ENCODE measurements at places on chromosomes 13 and 19.

DNA sequence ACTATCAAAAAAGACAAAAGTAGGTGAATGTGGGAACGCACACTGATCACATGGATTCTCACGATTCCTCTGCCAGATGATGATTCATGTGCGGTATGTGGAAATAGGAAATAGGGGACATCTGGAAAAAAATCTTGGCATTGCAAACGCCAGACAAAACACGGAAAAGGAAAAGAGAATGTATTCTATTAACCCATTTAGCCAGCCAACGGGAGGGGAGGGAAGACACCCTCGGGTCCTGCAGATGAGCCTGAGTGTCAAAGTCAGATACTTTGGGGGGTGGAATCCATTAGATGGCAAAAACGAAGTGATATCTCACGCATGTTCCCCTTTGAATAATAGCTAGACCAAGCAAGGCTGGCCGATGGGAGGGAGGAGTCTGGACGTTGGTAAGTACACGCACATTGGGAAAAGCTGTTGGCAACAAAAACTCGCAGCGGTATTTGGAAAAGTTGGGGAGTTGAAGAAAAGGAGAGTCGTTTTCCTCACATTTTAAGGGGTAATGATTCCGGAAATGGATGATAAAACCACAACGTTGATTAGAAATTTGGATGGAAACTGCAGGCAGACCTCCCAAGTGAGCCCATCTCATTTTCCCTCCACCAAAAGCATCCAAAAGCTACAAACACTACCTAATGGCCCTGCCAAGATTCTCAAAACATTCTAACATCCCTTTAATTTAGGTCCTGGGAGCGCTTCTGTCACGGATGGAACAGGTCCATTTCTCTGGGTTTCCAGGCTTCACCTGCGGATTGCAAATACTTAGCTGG lies 73.6 kb downstream of the COL4A1 start:
- DNase-seq = peak; percentile 87

DNA sequence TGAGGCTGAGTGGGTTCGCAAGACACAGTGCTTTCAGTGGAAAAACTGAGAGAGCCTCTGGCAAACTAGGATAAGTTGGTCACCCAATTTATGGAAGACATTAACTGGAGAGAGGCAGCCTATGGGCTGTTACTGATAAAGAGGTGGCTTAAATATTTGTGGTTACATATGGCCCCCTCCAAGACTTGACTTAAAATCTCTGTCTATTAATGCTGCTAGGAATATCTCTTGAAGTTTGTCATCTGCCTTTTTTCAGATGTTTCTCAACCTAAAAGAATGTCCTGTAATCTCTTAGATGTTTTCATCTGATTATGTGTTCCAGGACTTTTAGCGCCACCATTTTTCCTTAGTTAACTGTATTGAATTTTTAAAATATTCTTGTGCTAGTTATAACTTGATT lies 54.6 kb downstream of the NAA16 start:
- no peak for DNase-seq

GRCh38 chr13:59991395-59991794 lies 172.3 kb downstream of the DIAPH3 start:
- no peak for DNase-seq

DNA sequence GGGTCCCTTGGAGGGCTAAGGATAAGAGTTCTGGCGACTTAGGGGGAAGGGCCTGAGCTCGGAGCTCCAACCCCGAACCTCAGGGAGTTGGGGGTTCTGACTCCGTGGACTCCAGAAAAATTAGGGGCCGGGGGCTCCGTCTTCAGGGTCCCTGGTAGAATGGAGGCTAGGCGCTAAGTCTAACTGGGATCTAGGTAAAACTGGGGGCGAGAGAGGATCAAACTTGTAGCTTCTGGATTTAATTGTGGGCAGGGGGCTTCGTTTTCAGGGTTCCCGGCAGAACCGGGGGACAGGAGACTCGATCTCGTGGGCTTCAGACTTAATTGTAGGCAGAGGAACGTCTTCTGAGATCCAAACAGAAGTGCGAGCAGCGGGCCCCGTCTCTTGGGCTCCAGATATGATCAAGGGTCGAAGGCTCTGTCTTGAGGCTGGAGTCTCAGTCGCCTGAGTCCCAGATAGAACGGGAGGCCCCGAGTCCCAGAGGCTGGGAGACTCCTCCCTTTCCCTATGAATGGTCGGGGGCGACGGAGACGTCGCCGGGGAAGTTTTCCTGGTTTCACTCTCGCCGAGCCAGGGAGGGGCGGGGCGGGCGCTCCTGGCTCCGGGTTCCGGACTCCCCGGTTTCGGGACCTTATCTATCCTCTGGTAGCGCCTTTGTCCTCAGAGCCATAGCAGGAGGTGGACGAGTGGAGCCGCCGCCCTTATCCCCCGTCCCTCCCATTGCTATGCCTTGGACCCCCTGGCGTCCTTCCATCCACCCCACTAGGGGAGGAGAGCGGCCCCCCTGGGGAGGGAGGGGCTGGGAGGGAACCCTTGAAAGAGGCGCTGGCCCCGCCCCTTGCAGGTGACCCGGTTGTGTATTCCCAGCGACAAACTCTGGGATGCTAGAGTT lies 1.3 kb downstream of the NECTIN2 start:
- DNase-seq = peak; percentile 80

- no peak for DNase-seq
These were observed 4.6 kb downstream of the EPN1 start for GRCh38 chr19:55679343-55680257.

DNA sequence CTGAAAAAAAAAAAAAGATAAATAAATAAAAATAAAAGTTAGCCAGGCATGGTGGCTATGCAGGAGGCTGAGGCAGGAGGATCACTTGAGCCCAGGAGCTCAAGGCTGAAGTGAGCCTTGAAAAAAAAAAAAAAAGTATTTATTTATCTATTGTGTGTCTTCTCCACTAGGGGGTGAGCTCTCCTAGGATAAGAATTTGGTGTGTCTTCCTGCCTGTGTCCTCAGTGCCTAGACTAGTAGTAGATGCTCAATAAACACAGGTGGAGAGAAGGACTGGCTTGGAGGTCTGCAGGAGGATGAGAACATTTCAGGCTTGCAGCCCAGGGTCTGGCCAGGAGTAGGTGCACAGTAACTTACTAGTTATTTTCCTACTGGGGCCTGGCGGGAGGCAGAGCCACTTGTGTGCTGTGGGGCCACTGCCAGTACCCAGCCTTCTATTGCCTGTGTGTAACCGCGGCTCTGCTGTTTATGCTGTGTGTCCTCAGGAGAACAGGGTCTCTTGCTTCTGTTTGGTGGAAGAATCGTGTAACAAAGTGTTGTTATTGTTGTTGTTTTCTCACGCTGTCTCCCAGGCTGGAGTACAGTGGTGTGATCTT lies 5.4 kb downstream of the LMTK3 start:
- DNase-seq = peak; percentile 59

DNA sequence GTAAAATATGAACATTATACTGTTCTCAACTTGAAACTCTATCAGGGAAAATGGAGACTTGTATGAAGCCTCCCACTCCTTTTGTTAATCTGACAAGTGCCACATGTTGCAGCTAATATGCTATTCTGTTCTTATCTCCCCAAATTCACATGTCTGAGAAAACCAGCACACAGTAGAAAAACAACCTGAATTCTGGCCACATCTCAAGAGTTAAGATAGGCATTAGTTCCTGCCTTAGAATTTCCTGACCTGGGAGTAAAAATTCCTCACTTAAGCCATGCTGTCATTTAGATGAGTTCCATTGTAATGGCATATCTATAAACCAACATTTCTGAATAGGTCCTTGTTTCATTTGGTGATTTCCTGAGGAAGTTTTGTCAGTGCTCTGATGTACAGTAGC lies 1098.5 kb downstream of the EFNB2 start:
- DNase-seq = no peak

- no peak for DNase-seq
These were observed 7.3 kb downstream of the IFNL3 start for GRCh38 chr19:39237200-39238184.

- no peak for DNase-seq
These were observed 30.5 kb upstream of the ATP12A start for GRCh38 chr13:24649688-24650043.

DNA sequence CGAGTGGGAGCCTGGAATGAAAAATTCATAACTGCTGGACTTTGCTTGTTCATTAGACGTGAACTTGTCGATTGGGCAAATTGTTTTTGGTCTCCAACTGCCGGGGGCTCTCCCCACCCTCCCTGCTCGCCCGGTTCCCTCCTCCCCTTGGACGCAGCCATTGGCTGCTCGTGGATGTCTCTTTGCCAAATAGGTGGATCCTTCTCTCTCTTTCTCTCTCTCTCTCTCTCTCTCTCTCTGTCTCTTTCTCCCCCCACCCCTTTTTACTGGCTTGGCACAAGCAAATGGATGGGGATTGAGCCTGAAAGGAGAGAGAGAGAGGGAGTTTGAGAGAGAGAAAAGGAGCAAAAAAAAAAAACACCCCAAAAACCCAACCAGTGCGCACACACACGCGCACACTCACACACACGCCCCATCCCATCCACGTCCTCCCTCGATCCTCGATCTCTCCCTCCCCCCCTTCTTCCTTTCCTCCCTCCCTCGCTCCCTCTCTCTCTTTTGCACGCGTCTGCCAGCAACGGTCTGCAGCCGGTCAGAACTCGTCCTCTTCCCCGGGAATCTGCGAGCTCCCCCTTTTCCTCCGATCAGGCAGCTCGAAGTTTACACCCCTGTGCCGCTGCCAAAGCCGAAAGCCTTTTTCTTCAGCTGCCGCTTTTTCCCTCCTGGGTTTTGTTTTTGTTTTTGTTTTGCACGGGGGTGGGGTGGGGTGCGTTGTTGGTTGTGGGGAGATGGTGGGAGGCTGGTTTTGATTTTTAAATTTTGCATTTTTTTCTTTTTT lies 27.8 kb downstream of the NFIX start:
- peak; percentile 90 for DNase-seq

DNA sequence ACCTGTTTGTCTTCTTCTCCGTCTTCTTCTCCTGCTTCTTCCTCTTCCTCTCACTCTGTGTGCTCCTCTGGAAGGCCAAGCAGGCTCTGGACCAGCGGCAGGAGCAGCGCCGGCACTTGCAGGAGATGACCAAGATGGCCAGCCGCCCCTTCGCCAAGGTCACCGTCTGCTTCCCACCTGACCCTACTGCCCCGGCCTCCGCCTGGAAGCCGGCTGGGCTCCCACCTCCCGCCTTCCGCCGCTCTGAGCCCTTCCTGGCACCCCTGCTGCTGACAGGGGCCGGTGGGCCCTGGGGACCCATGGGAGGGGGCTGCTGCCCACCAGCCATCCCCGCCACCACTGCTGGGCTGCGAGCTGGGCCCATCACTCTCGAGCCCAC lies 13.9 kb downstream of the CNFN start:
- no peak for DNase-seq

DNA sequence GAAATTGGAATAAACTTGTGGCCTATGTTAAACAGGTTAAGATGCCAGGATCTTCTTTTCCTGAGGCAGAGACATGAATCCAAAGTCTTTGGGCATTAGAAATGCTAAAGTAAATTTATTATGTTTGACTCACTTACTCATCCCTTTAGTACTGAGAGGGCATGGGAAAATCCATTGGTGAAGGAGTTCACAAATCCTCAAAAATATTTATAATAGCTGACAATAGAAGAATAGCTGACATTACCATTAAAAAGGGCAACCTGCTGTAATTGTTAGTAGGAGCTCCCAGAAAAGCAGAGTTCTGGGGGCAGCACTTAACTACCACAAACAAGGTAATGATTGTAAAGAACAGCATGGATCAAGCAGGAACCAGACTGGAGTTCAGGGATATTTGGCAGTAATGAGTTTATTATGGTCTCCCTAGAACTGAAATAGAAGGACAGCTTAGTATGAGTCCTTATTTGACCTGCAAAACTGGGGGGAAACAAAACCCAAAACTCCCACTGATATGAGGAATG lies 285.8 kb upstream of the KLHL1 start:
- no peak for DNase-seq

DNA sequence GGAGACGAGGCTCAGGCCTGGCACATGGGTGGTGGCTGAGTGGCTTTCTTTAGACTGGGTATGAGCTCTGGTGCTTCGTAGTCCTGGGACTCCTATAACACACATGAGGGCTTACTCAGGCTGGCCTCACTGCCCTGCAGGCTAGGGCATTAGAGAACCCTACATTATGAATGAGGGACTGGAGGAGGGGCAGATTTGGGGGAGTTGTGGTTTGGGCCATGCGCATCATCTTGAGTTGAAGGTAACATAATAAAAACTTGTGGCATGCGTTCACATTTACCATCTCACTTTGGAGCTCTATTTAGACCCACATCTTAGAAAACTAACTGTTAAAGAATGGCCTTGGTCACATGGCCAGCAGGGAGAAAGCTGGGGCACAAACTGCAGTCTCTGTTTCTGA lies 54.2 kb downstream of the STARD13 start:
- DNase-seq = no peak

DNA sequence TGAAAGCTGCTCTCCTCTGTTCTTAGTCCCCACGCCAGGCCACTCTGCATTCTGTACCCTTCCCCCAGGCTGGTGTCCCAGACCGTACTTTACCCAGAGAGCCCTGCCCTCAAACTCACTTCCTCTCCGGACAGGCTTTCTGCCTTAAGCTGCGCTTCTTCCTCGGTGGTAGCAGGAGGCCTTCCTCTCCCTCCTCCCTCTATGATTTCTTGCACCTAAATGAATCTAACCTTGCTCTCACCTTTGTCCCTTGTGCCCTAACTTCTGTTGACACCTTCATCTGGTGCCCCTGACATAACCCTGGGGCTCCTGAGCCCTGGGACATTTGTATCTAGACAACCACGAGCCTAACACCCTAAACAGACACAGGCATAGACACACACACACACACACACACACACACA lies 29.6 kb upstream of the CEACAM21 start:
- DNase-seq = no peak

DNA sequence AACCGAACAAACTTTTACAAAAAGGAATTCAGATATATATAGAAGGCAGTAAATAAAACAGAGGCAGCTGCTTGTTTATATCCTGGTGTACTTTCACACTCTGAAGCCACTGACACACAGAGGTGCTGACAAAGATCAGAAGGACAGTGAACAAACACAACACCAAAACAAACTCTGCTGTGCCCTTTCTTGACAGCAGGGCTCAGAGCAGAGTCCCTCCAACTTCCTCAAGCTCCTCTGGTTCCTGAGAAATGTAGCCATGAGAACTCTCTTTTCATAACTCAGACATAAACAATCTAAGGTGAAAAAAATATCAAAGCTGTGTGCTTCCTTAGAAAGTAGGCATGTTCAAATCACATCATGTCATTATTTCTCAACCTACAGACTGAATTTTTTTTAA lies 1052.8 kb upstream of the SPRY2 start:
- no peak for DNase-seq

DNA sequence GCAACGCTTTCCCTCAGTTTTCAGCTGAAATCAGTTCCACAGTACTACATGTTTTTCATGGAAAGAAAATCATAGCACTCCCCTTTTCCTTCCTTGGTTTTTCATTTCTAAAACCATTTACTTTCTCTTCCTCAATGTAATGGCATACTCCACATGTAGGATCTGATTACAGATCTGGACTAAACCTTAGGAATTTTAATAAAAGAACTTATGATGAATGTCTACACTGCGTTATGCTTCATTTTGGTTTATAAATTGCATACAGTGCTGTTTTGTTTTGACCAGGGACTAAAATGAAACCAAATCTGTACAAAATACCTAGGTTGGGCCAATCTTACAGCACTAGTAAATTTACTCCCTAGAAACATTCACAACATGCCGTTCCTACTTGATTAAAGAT lies 589.9 kb downstream of the TBC1D4 start:
- no peak for DNase-seq

Data from tibial artery (tissue), 4 donors.